Brain microvascular endothelial cell (primary cell): ENCODE measurements at places on chromosomes 2 and 18.
A peak's percentile ranks its signal among the peaks of the same experiment; 100 is the strongest.

GRCh38 chr18:9608298-9608697, 6.1 kb downstream of the PPP4R1 start:
- DNase-seq, result no peak

- peak; percentile 44 for DNase-seq
Measured at GRCh38 chr18:67665266-67665665, 148.7 kb upstream of the DSEL start.

DNA sequence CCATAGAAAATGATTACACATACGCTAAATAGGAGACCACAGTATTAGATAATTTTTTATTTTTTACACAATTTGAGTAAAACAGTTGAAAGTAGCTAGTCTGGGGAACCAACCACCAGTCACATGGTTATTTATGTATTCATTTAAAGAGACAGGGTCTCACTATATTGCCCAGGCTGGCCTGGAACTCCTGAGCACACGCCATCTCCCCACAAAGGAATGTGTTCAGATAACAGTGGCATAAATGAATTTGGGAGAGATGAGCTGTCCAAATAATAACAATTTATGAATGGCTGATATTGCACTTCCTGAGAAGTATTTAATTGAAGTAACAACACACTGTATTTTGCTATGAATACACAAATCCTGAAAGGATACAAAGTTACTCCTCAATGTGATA, 39.7 kb downstream of the KIDINS220 start:
- no peak for DNase-seq

DNA sequence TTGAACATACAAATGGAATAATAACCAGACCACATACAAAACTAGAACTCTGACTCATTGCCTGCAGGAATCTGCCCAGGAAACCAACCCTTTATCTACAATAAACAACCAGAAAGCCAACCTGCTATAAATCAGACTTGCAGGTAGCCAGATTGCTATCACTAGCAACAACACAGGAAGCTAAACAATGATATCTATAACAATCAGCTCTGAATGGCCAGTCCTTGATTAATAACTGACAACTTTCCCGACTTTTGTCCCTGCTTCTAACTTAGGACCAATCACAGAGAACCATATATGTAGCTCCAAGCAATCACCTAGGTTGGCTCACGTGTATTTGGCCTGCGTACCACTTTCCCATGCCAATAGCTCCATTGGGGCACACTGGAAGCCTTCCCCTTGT, 470.8 kb downstream of the RIT2 start:
- DNase-seq, result peak; percentile 19

- DNase-seq, result no peak
Measured at GRCh38 chr2:206255003-206255402, 19.5 kb upstream of the ZDBF2 start.

DNA sequence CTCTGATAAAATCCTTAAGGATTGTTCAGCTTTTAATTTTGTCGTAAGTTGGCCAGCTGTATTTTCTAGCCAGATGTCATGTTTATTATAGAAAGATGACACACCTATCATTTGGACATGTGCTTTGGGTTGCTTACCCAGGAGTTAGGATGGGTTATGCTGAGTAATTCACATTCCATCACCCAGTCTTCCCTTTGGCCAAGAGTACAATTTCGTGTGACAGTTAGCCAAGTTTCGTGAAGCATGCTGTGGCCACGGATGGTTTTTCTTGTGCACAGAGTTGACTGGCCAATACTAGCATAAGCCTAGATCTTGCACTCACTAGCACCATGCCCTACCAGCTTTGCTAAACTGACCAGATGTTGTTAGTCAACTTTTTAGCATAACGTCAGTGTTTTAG, 5.8 kb downstream of the MAPRE3 start:
- DNase-seq, result no peak

DNA sequence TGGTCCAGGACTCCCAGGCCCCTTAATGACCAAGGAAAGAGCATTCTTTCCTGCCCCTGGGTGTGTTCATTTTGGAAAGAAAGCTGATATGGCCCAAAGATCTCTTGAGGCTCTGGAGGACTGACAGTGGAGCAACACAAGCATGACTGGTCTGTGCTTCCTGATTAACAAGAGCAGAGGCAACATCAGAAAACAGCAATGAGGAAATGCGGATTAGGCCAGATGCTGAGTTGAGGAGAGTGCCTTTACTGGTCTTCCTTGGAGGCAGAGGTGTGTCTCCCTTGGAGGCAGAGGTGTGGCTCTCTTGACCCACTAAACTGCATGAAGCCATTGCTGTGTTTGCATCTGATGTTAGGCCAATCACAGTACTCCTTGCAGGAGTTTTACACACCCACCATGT, 19.9 kb downstream of the IL36B start:
- DNase-seq, result no peak

DNA sequence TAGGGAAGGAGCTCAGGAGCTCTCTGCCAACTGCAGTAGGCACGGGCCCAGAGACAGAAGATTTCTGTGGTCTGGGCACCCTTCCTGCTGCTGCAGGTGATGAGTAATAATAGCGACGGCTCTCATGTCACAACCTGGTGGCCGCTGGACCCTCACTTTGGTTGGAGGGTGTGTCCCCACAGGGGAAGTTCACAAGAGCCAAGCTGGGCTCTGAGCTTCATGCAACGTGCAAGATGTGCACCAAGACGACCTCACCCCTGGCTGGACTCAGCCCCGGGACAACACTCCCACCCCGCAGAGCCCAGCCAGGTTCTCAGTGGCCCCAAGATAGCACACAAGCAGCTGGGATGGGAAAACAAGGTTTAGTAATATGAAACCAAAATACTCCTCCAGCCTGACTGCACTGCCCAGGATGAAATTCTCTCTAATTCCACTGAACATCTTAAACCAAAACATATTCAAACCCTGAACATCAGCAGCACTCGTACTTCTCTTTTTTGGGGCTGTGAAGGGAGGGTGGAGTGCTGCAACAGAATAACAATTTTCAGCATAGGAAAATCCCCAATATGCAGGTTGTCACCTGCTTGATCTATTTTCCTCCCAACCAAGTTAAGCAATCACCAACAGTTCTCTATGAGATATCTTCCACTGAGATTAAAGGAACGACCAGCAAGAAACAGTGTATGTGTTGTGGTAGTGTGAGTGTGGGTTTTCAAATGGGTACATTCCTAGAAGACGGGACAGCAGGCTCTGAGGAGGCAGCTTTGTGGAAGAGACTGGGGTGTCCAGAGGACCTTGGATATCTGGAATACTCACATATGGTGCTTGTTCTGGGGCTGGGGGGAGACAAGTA, 26.5 kb downstream of the BCL2 start:
- DNase-seq, result no peak

- no peak for DNase-seq
Measured at GRCh38 chr2:209141142-209141541, 282.7 kb upstream of the MAP2 start.

GRCh38 chr18:47254341-47254939, 3.0 kb upstream of the SKOR2 start:
- peak; percentile 35 for DNase-seq
